ENCODE measurements at places on chromosomes 5 and 9.

- no peak for DNase-seq
Measured at GRCh38 chr9:27934471-27934870, 361.2 kb upstream of the C9orf72 start.

DNA sequence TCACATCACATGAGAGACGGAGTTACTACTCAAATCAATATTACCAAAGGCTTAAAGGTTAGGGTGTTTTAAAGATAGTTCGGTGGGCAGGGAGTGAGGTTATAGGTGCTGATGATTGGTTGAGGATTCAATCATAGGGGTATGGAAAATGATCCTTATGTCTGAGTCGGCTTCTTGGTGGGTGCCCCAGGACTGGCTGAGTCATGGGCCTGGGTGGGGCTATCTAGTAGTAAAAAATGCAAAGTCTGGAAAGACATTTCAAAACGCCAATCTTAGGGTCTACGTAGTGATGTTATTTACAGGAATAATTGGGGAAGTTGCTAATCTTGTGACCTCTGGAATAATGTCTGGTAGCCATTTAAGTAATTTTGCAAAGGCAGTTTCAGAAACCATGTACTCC lies 15.2 kb upstream of the SPIN1 start:
- no peak for DNase-seq

DNA sequence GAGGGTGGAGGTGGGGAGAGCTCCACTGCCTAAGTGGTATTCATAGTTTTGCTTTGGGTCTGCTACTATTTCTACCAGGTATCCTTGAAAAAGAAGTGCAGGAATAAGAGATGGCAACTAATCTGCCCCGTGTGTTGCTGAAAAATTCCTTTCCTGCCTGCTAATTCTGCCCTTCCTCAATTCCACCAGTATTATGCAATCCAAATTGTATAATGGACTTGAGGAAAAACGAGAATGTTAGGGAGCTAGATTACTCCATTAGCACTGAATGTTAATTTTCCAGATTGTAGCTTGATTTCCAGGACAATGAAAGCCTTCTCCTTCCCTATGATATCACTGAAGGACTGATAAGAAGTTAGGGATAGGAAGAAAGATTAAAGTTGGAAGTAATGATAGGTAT lies 16.9 kb downstream of the ADAM19 start:
- no peak for DNase-seq

GRCh38 chr5:173323106-173323798 lies 5.0 kb downstream of the STC2 start:
- no peak for DNase-seq

GRCh38 chr9:124594673-124595072 lies 87.5 kb upstream of the NR5A1 start:
- DNase-seq, result no peak

DNA sequence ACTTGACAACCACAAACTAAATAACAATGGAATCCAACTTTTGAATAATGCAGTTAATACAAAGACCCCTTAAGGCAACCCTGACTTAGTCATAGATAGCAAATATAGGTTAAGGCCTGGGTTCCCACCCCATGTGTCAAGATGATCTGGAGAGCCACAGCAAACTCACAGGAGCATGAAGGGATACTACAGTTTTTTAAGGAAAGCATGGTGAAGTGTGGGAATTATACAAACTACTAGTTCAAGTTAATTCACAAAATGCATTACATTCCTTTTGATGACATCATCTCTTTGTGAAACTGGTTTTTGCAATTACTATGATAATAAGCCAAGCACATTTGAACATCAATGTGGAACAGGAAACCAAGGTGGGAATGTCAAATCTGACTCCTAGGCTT lies 50.6 kb downstream of the LHFPL2 start:
- no peak for DNase-seq

GRCh38 chr5:132049093-132049492 lies 11.4 kb upstream of the IL3 start:
- DNase-seq, result no peak

DNA sequence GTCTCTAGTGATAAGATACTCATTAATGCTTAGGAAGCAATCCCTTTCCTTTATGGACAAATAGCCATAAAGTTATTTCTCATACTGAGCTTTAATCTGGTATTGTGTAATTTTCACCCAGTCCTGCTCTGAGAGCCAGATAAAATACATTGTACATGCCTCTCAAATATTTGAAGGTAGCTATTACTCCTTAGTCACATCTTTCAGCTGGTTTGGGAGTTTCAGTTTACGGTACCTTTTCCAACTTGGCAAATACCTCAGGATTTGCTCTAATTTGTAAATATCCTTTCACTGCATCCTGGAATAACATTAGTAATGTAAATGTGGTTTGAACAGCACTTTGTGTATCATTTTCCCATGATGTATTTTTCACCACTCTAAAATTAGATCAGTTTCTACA lies 47.4 kb downstream of the ABHD17B start:
- DNase-seq, result no peak

DNA sequence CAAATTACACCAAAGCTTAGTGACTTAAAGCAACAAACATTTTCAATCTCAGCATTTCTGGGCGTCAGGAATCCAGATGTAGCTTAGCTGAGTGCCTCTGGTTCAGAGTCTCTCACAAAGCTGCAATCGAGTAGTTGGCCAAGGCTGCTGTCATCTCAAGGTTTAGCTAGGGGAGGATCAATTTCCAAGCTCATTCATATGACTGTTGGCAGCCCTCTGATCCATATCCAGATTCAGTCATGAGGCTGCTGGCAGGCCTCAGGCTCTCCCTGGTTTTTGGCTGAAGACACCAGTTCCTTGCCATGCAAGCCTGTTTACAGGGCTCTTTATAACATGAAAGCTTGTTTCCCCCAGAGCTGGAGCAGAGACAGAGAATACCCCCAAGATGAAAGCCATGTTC lies 419.5 kb upstream of the TLE4 start:
- no peak for DNase-seq

DNA sequence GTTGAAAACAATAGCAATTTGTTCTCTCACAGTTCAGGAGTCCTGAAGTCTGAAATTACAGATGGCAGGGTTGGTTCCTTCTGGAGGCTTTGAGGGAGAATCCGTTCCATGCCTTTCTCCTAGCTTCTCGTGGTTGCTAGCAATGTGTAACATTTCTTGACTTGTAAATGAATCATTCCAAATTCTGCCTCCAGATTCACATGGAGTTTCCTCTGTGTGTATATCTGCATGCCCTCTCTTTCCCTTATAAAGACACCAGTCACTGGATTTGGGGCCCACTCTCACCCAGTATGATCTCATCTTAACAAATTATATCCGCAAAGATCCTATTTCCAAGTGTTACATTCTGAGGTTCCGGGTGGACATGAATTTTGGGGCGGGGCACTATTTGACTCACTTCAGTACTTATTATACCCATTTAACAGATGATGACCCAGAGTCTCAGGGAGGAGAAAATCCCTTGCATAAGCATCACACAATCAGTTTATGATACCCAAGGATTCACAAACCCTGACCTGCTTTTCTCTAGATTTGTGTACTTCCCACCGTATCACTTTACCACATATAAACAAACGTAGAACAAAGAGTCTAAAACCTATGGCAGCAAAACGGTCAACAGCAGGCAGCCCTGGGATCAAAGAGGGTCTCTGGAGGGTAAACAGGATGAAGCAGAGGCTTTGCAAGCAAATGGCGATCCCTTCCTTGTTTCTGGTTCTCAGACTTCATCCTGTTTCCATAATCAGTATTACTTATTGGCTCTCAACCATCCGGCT lies 93.7 kb downstream of the C9orf152 start:
- DNase-seq, result no peak

- no peak for DNase-seq
Measured at GRCh38 chr9:120885958-120886357, 9.0 kb upstream of the PHF19 start.

DNA sequence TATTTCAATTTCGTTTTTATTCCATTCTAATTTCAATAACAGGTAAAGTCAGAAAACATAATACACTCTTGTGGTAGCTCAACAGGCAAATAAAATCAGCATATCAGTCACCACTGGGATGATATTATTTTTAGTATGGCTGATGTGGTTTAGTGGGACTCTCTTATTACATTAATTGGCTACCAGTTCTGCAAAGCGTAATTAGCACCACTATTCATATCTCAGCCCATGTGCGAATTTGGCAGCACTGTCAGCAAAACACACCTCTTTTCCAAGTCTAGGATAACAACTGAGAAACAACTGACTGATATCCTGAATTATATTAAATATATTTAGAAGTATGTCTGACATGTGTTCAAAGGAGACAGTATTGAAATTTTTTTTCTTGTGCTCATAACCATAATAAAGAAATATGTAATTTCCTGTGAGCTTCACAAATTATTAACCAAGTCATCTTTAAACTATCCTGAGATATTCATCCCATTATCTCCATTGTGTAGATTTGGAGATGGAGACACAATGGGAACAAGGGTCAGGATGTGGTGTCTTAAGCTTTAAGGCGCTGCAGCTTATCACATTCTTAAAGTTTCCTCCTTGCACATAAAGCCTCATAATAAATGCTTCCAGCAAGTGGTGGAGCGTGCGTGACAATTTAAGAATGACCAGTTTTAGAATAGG lies 212.4 kb downstream of the TLE1 start:
- DNase-seq, result no peak

GRCh38 chr9:28056466-28056865 lies 483.2 kb upstream of the C9orf72 start:
- no peak for DNase-seq

GRCh38 chr5:52964138-52964537 lies 25.0 kb upstream of the ITGA2 start:
- DNase-seq, result no peak

GRCh38 chr9:70563431-70564204 lies 149.2 kb upstream of the KLF9 start:
- no peak for DNase-seq

- no peak for DNase-seq
Measured at GRCh38 chr5:42875785-42876374, 64.2 kb upstream of the SELENOP start.

GRCh38 chr9:18893046-18893445 lies 140.0 kb downstream of the SAXO1 start:
- DNase-seq, result no peak

DNA sequence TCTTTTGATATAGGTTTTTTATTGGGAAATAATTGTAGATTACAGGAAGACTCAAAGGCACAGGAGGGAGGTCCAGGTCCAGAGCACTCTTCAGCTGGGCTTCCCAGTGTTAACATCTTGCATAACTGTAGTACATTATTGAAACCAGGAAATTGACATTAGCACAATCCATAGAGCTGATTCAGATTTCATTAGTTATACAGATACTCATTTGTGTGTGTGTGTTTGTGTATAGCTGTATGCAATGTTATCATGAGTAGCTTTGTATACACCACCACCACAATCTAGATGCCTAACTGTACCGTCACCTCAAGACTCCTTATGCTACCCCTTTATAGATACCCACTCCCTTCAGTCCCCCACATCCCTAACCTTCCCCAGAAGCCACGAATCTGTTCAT lies 47.9 kb downstream of the SLC36A1 start:
- DNase-seq, result no peak

DNA sequence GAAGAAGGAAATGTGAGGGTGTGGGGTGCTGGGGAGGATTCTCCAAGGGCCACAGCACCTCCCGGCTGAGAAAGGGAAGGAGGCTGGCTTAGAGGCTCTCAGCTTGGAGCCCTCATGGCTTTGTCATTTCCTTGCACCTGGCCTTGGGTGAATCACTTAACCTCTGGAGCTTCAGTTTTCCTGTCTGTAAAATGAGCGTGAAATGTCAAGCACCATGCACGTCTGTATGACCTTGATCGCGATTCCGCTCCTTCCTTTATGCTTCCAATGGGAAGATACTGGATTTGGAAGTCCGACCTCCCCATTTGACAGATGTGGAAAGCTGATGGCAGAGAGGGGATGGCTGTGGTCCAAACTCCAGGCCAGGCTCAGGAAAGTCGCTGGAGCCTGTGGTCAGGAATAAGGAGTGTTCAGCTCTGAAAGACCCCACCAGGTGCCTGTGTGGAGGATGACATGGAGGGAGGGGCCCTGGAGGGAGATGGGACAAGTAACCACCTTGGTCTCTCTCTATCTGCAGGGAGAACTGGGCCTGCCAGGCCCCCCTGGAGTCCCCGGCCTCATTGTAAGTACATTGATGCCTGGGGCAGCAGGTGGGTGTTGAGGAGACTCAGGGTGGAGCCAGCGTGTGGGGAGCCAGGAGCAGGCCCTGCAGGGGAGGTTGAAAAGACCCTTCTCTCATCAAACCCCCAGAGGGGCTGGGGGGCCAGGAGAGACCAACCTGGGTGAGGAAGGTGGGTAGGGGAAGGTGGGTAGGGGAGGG lies 66.5 kb downstream of the COL27A1 start:
- DNase-seq, result no peak

- DNase-seq, result no peak
Measured at GRCh38 chr9:129125478-129125877, 14.3 kb downstream of the PTPA start.

- no peak for DNase-seq
Measured at GRCh38 chr5:78972654-78973428, 12.3 kb downstream of the ARSB start.

DNA sequence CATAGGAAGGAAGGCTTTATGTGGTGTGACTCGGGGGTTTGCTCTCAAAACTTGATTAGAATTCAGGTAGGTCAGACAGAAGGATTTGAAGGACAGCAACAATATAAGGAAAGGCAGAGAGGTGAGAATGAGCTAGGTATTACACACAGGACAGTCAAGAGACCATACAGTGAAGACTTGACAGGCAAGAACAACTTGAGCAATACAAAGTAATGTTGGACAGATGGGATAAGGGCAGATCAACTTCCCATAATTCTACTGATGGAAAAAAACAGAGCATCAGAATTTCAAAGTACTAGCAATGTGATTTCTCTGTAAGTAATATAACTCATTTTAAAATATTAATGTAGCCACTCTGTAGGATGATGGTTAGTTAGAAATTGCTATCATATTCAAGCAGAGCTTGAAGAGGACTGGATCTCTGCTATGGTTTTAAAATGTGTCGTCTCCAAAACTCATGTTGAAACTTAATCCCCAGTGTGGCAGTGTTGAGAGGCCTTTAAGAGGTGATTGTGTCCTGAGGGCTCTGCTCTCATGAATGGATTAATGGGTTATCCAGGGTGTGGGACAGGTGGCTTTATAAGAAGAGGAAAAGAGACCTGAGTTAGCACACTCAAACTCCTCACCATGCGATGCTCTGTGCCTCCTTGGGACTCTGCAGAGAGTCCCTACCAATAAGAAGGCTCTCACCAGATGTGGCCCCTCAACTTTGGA lies 22.4 kb upstream of the HOMER1 start:
- DNase-seq, result no peak

DNA sequence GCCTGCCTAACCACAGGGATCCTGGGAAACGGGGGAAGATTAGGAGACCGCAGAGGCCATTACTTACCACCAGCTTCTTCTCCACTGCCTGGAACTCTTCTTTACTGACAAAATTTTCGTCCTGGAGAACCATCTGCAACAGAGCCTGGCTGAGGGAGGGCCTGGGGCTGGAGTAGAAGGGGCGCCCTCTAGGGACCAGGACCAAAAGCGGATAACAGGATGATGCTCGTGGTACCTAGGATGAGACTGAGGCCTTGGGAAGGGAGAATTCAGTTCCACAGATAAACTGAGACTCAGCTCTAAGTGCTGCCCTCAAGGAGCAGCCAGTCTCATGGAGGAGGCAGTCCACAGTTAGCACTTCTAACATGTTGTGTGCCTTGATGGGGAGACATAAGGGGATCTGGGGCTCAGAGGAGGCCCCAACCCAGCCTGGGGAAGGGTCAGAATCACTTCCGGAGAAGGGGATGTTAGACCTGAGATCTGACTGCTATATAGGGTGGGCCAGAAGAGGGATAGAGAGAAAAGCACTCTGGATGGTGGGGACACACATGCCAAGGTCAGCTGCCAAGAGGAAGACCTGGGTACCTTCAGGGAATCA lies 1.2 kb downstream of the SPATA24 start:
- no peak for DNase-seq

- no peak for DNase-seq
Measured at GRCh38 chr9:108787690-108788048, 68.1 kb downstream of the ACTL7B start.

Measured in effector CD8-positive, alpha-beta T cell (primary cell).